ENCODE measurements at places on chromosomes 11 and 22.

GRCh38 chr11:65435981-65436411, 13.4 kb downstream of the NEAT1 start:
- H3K27ac ChIP-seq, result no peak overlapping the region
- H3K4me3 ChIP-seq, result no peak overlapping the region
- H3K36me3 ChIP-seq, result peaks cover 48% of the 10 kb centered on the region
- DNase-seq, result no peak

DNA sequence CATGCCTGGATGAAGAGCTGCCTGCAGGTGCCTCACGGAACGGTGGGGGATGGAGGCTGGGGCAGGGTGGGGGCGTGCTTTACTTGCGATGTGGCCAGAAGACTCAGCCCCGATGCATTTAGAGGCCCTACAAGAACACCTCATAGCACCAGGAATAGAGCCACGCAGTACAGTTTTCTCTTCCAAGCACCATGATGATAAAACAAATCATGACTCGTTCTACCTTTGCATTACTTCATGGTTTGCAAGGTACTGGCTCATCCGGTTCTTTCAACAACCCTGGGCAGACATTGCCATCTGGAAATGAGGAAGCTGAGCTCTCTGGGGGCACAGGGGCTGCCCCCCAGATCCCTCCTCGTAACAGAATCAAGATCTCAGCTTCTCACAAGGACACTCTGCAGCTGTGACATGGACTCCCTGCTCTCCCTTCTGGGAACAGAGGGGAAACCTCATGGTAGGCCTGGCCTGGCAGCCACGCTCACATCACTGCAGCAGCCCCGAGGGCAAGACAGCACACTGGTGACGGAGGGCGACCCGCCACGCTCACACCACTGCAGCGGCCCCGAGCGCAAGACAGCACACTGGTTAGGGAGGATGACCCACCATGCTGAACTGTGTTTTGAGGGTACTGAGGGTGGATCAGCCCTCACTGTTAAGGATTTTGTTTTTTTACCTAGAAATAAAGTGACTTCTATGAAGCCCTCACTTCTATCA, 46.9 kb downstream of the PHF21B start:
- H3K4me3 ChIP-seq, result no peak overlapping the region
- no peaks in the 10 kb centered on the region for H3K4me1 ChIP-seq
- H3K36me3 ChIP-seq, result no peaks in the 10 kb centered on the region
- no peak overlapping the region for H3K27ac ChIP-seq

GRCh38 chr11:78039391-78039918, 16.4 kb upstream of the KCTD14 start:
- no peaks in the 10 kb centered on the region for H3K36me3 ChIP-seq
- DNase-seq, result no peak
- no peaks in the 10 kb centered on the region for H3K27me3 ChIP-seq
- peak overlapping the region; percentile 68 for H3K27ac ChIP-seq
- H3K4me3 ChIP-seq, result no peak overlapping the region
- peaks cover 11% of the 10 kb centered on the region for H3K4me1 ChIP-seq

GRCh38 chr22:36409056-36409455, 21.3 kb upstream of the MYH9 start:
- DNase-seq, result no peak
- H3K4me3 ChIP-seq, result no peak overlapping the region
- peaks cover 4% of the 10 kb centered on the region for H3K36me3 ChIP-seq

DNA sequence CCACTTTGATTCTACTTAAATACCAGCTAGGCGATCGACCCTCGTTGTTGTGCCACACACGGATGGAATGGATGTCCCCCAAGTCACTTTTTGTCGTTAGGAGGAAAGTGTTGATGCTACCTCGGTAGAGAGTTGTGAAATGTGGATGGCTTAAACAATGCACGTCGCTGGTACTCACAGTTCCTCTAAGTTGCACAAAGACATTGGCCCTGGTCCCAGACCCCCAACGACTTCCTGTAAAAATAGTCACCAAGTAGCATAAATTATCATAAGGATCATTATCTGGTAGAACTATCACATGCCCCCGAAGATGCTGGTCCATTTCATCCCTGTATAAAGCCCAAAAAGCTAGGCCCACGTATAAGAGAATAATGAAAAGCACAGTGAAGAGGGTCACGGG, 3.8 kb downstream of the PKDREJ start:
- H3K27ac ChIP-seq, result no peak overlapping the region
- H3K27me3 ChIP-seq, result peaks cover 39% of the 10 kb centered on the region
- no peak for DNase-seq

DNA sequence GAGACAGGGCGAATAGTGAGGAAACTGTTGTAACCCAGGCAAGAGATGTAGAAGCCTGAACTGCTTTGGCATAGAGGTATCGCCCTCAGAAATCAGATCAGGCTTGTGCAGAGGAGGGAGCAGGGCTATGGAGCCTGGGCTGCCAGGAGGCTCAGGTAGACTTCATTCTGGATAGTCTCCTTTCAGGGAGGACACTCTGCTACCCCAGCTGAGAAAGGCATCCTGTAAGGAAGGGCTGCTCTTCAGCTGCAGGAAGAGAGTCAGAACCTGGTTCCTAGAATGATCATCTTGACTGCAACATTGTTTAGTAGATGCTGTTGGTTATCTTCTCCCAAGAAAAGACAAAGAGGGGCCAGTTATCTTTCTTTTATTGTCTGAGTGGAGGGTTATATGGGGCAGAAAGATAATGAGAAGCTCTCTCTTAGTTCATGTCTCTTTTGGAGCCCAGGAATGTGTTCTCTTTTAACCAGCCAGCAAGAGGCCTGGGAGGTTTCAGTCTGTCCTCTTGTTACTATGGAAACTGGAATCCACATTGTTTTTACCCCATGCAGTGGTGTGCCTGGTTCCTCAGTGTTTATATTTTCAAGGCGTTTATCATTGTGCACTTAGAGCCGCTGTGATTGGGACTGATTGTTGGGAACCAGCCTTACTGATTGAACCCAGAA, 95.7 kb downstream of the STIM1 start:
- peak overlapping the region; percentile 92 for H3K27ac ChIP-seq
- DNase-seq, result no peak
- H3K36me3 ChIP-seq, result peaks cover 7% of the 10 kb centered on the region
- H3K4me3 ChIP-seq, result peak overlapping the region; percentile 49

GRCh38 chr11:96073536-96073935, 149.6 kb upstream of the MTMR2 start:
- no peak overlapping the region for H3K4me3 ChIP-seq
- H3K4me1 ChIP-seq, result peaks cover 45% of the 10 kb centered on the region
- H3K36me3 ChIP-seq, result peaks cover 8% of the 10 kb centered on the region
- no peak overlapping the region for H3K27ac ChIP-seq
- DNase-seq, result no peak

- DNase-seq, result no peak
- H3K4me3 ChIP-seq, result no peak overlapping the region
- H3K36me3 ChIP-seq, result peaks cover 5% of the 10 kb centered on the region
- no peaks in the 10 kb centered on the region for H3K27me3 ChIP-seq
- H3K27ac ChIP-seq, result no peak overlapping the region
Observed at GRCh38 chr11:128530118-128531074, 57.0 kb downstream of the ETS1 start.

DNA sequence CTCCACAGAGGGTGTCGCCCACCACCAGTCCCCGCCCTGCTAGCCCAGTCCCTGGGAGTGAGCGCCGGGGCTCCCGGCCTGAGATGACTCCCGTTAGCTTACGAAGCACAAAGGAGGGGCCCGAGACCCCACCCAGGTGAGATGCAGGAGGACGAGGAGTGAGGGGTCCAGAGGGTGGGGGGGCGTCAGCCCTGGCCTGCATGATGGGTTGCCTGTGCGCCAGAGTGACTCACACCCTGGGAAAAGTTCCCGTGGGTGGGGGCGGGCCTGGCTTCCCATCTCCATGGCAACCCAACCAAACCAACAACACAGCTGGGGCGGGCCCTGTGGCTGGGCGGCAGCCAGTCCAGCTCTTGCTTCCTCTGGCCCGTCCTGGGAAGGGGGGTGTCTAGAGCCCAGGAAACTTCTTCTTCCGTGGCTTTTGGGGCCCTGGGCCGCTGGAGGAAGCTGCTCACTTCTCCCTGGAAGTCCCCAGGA, 4.5 kb downstream of the GAS2L1 start:
- H3K27ac ChIP-seq, result no peak overlapping the region
- peaks cover 35% of the 10 kb centered on the region for H3K27me3 ChIP-seq
- DNase-seq, result no peak
- H3K4me3 ChIP-seq, result no peak overlapping the region

- H3K4me1 ChIP-seq, result peaks cover 19% of the 10 kb centered on the region
- no peak for DNase-seq
- peaks cover 4% of the 10 kb centered on the region for H3K36me3 ChIP-seq
- H3K4me3 ChIP-seq, result no peak overlapping the region
- H3K27me3 ChIP-seq, result peaks cover 12% of the 10 kb centered on the region
Observed at GRCh38 chr22:30402028-30402765, 5.4 kb downstream of the SEC14L2 start.

DNA sequence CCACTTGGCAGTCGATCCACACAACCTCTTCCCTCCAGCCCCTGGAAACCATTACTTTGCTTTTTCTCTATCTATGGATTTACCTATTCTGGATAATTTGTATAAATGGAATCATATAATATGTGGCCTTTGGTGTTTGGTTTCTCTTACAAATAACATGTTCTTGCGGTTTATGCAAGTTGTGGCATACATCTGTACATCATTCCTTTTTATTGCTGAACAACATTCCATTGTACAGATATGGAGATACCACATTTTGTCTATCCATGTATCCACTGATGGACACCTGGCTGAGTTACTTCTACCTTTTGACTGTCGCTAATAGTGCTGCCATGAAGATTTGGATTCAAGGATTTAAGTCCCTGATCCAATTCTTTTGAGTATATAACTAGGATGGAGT, 25.1 kb downstream of the SMCO4 start:
- H3K4me1 ChIP-seq, result peaks cover 6% of the 10 kb centered on the region
- no peak overlapping the region for H3K4me3 ChIP-seq
- no peak for DNase-seq
- peaks cover 6% of the 10 kb centered on the region for H3K36me3 ChIP-seq
- no peaks in the 10 kb centered on the region for H3K27me3 ChIP-seq

- DNase-seq, result no peak
- H3K4me1 ChIP-seq, result peaks cover 22% of the 10 kb centered on the region
- no peak overlapping the region for H3K4me3 ChIP-seq
Observed at GRCh38 chr11:96028746-96029145, 104.8 kb upstream of the MTMR2 start.

- no peak overlapping the region for H3K4me3 ChIP-seq
- peaks cover 2% of the 10 kb centered on the region for H3K4me1 ChIP-seq
- no peak overlapping the region for H3K27ac ChIP-seq
- DNase-seq, result no peak
- H3K27me3 ChIP-seq, result peaks cover 69% of the 10 kb centered on the region
- H3K36me3 ChIP-seq, result no peaks in the 10 kb centered on the region
Observed at GRCh38 chr11:59289356-59290181, 69.1 kb upstream of the OR5AN1 start.

GRCh38 chr11:120599816-120600420, 88.4 kb downstream of the GRIK4 start:
- H3K27me3 ChIP-seq, result peaks cover 36% of the 10 kb centered on the region
- no peak for DNase-seq
- no peak overlapping the region for H3K4me3 ChIP-seq
- H3K4me1 ChIP-seq, result no peaks in the 10 kb centered on the region
- no peak overlapping the region for H3K27ac ChIP-seq

GRCh38 chr11:79199729-79200354, 241.0 kb downstream of the TENM4 start:
- no peak overlapping the region for H3K27ac ChIP-seq
- DNase-seq, result no peak
- H3K4me1 ChIP-seq, result no peaks in the 10 kb centered on the region
- no peaks in the 10 kb centered on the region for H3K36me3 ChIP-seq
- no peaks in the 10 kb centered on the region for H3K27me3 ChIP-seq

DNA sequence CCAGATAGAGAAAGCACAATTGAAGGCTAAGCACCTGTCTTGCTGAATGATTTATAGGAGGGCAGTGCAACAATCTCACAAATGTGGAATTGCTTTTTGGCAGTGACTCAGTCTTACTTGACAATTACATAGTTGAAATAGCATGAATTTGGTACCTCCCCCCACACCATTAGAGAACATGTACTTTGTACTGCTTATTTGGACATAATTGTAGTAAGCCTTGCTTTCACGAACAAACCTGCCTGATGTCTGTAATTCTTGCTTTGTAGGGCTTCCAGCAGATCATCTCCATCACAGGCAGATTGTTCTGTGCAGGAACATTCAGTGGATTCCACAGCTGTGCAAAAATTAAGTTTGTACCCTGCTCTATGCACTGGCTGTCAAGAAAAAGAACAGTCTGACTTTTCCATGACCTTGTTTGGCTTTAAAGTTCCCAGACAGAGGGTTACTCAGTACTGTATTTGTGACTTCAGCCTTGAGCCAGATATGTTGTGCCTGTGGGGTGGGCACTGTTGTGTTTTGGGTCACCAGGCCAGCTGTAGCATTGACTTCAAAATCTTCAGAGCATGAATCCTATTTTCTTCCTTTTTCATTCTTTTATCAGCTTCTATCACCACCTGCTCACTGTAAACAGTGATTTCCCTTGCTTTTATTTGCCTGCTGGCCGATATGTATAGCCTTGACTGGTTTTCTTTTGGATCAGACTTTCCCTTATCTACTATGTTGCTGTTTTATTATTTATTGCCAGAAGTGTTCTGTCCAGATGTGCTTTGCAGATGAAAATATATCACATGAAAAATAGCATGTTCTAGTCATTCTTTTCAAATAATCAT, 941.0 kb upstream of the CHORDC1 start:
- H3K4me3 ChIP-seq, result no peak overlapping the region
- H3K27ac ChIP-seq, result no peak overlapping the region
- no peak for DNase-seq

- no peaks in the 10 kb centered on the region for H3K27me3 ChIP-seq
- peaks cover 44% of the 10 kb centered on the region for H3K4me1 ChIP-seq
- DNase-seq, result no peak
- peak within 1 kb of the TSS; percentile 94 for H3K27ac ChIP-seq
- H3K4me3 ChIP-seq, result peak within 1 kb of the TSS; percentile 88
- peaks cover 18% of the 10 kb centered on the region for H3K36me3 ChIP-seq
Observed at GRCh38 chr22:37674951-37675929, at the start of gene LGALS1. Gene LGALS1 (plus strand): TSS chr22:37675636. CDS start chr22:37675703, 67 bp downstream.

GRCh38 chr11:122140500-122140899, 24.5 kb upstream of the BLID start:
- peaks cover 9% of the 10 kb centered on the region for H3K27me3 ChIP-seq
- H3K36me3 ChIP-seq, result no peaks in the 10 kb centered on the region
- no peaks in the 10 kb centered on the region for H3K4me1 ChIP-seq
- no peak overlapping the region for H3K4me3 ChIP-seq

GRCh38 chr11:132330515-132330914, 960.1 kb downstream of the NTM start:
- H3K4me3 ChIP-seq, result no peak overlapping the region
- H3K36me3 ChIP-seq, result peaks cover 1% of the 10 kb centered on the region
- DNase-seq, result no peak
- no peak overlapping the region for H3K27ac ChIP-seq
- H3K4me1 ChIP-seq, result no peaks in the 10 kb centered on the region
- no peaks in the 10 kb centered on the region for H3K27me3 ChIP-seq

- DNase-seq, result no peak
- H3K27me3 ChIP-seq, result no peaks in the 10 kb centered on the region
- H3K36me3 ChIP-seq, result peaks cover 24% of the 10 kb centered on the region
- peaks cover 5% of the 10 kb centered on the region for H3K4me1 ChIP-seq
- H3K27ac ChIP-seq, result peak overlapping the region; percentile 73
Observed at GRCh38 chr11:498297-499181, 8.5 kb downstream of the RNH1 start.
